ENCODE measurements at places on chromosomes 6 and 20. TPM values are rescaled to one million over a fixed set of nuclear protein-coding genes. Genes with fewer than 3 reads are reported as not detected.

The CCM2L gene
- 6.9 TPM for total RNA-seq

The TREM1 gene
- total RNA-seq: 30.6 TPM

DNA sequence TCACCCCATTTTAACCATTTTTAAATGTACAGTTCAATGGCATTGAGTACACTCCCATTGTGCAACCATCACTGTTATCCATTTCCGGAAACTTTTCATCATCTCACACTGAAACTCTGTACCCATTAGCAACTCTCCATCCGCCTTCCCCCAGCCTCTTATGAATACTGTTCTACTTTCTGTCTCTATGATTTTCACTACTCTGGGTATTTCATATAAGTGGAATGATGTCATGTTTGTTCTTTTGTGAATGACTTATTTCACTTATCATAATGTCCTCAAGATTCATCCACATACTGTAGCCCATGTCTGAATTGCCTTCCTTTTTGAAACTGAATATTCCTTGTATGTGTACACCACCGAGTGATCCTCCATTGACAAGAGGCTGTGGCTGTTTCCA, 92.9 kb upstream of the TOX2 start:
- no peaks in the 10 kb centered on the region for H3K27me3 ChIP-seq
- H3K27ac ChIP-seq: no peak overlapping the region
- no peak overlapping the region for H3K4me3 ChIP-seq
- no peak for DNase-seq

DNA sequence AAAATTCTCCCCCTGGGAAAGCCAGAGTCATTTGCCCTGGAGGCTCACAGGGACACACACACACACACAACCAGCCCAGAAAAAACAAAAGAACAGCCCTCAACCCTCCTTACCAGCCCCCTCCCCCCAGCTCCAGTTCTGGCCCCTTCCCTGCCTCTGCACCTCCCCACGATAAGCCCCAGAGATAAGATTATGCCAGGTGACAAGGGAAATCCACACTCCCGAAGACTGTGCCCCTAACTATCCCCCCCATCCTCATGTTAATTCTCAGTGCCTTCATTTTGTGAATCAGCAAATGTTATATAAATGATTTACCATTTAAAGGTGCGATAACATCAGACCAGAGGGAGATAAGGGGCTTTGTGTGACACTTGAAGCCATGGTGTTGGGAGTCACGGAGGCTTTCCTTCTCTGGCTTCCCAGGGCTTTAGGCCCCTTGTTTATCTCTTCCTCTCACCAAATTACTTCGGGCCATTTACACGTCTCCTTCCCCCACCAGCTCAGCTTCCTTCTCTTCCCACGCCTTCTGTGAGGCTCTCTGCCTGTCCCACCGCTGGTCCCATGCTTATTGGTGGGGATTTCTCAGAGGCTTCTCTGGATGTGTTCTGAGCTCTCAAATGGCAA, 12.5 kb upstream of the FOXC1 start:
- no peak overlapping the region for H3K4me3 ChIP-seq
- DNase-seq: no peak
- H3K27me3 ChIP-seq: peaks cover 8% of the 10 kb centered on the region
- H3K27ac ChIP-seq: no peak overlapping the region
- H3K4me1 ChIP-seq: no peaks in the 10 kb centered on the region

The NHSL1 gene
- 2.8 TPM for total RNA-seq

GRCh38 chr20:21615617-21616080, 89.8 kb upstream of the PAX1 start:
- no peaks in the 10 kb centered on the region for H3K4me1 ChIP-seq
- H3K36me3 ChIP-seq: no peaks in the 10 kb centered on the region
- H3K4me3 ChIP-seq: no peak overlapping the region
- no peak overlapping the region for H3K27ac ChIP-seq

GRCh38 chr6:149139782-149140136, 177.8 kb upstream of the TAB2 start:
- no peaks in the 10 kb centered on the region for H3K36me3 ChIP-seq
- no peak for DNase-seq
- no peak overlapping the region for H3K4me3 ChIP-seq
- no peaks in the 10 kb centered on the region for H3K27me3 ChIP-seq
- H3K27ac ChIP-seq: no peak overlapping the region
- no peaks in the 10 kb centered on the region for H3K4me1 ChIP-seq

DNA sequence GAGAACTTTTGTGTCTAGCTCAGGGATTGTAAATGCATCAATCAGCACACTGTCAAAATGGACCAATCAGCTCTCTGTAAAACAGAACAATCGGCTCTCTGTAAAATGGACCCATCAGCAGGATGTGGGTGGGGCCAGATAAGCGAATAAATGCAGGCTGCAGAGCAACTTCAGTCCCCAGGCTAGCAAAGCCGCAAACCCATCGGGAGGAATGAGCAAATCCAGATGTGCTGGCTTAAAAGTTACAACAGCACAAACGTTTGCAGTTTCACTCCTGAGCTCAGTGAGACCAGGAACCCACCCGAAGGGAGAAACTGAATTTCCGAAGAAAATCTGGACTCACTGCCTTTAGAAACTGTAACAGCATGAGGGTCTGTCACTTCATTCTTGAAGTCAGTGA, 21.9 kb upstream of the MBOAT1 start:
- no peaks in the 10 kb centered on the region for H3K36me3 ChIP-seq
- no peaks in the 10 kb centered on the region for H3K27me3 ChIP-seq
- DNase-seq: no peak
- no peak overlapping the region for H3K4me3 ChIP-seq
- no peak overlapping the region for H3K27ac ChIP-seq

The TPD52L1 gene
- total RNA-seq: 24.4 TPM

- H3K27me3 ChIP-seq: no peaks in the 10 kb centered on the region
- H3K4me1 ChIP-seq: peaks cover 5% of the 10 kb centered on the region
- no peak overlapping the region for H3K27ac ChIP-seq
- no peak for DNase-seq
These were observed 2.2 kb downstream of the RGS19 start for GRCh38 chr20:64077094-64077493.

DNA sequence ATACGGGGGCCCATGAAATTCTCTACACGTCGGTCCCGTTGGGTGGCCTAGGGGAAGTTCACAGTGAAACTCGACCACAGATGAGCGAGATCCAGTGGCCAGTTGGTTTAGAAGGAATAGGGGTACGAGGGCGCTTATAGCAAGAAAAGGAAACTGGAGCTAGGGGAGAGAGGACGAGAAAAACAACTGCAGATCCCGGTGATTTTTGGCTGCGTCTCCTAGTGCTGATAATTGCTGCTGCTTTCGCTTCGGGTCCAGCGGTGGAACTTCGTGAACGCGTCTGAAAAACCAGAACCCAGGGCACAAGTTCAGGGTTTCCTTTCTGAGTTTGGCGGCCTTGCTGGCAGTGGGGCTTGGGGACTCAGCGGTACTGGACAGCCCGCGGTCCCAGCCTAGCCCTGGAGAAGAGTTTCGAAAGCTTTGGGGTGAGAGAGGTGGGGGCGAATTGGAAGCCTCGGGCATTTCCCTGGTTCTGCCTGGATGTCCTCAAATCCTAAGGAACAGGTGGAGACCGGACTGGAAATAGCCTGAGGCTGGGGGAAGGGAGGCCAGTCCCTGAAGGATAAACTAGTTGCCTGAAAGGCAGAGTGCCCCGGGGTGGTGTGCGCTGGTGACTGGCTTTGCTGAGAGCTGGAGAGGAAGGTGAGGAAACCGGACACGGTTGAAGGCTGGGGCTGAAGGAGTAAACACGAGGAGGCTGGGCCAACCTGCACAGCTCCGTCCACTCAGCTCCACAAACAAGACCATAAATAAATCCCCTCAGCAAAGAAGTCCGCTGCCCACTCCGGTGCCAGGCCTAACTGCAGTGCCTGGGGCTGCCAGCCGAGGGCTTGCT, 793 bp downstream of the GMPR start:
- peak overlapping the region; percentile 91 for H3K4me3 ChIP-seq
- no peaks in the 10 kb centered on the region for H3K36me3 ChIP-seq
- H3K4me1 ChIP-seq: no peaks in the 10 kb centered on the region

The SPEF1 gene
- total RNA-seq: not detected

GRCh38 chr6:37632989-37633550, 64.6 kb downstream of the MDGA1 start:
- no peaks in the 10 kb centered on the region for H3K4me1 ChIP-seq
- no peak overlapping the region for H3K4me3 ChIP-seq
- H3K27ac ChIP-seq: no peak overlapping the region
- no peak for DNase-seq
- no peaks in the 10 kb centered on the region for H3K36me3 ChIP-seq

DNA sequence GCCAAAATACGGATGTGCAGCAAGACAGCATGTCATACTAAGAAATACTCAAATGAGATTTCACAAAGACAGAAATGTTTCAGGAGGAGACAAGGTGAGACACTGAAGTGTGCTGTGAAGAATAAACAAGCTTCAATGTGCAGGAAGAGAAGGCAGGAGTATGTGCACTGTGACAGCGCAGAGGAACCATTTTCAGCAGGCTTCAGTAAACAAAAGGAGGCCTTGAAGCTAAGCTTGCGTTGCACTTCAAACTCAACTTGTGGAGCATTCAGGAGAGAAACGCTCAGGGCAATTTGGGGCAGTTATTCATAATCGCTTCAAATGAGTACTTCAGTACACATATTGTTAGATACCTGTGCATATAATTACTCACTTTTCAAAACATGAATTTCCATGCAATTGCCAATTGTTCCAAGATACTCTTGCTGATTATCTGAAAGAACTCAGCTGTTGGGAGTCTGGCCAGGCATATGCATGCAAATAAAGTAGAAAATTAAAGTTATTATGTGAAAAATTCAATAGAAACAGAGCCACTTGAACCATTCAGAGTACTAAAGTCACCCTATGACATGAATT, 234.2 kb upstream of the OPRM1 start:
- no peaks in the 10 kb centered on the region for H3K27me3 ChIP-seq
- DNase-seq: no peak
- H3K4me1 ChIP-seq: no peaks in the 10 kb centered on the region
- no peak overlapping the region for H3K27ac ChIP-seq
- no peak overlapping the region for H3K4me3 ChIP-seq

DNA sequence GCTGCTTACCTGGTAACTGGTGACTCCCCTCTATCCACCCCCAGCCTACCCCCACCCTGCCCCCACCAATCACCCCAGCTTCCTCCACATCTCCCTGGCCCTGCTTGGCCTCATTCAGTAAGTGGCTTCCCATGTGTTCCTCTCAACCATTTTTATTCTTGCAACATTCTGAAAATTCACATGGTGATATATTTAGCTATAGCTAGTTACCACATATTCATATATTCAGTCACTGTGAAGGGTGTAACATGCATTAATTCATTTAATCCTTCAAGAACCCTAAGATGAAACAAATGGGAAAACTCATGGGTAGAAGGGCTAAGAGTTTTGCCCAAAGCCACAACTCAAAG, 95.4 kb upstream of the CEP85L start:
- no peak overlapping the region for H3K27ac ChIP-seq
- no peak overlapping the region for H3K4me3 ChIP-seq
- no peaks in the 10 kb centered on the region for H3K4me1 ChIP-seq
- H3K36me3 ChIP-seq: no peaks in the 10 kb centered on the region
- DNase-seq: no peak

DNA sequence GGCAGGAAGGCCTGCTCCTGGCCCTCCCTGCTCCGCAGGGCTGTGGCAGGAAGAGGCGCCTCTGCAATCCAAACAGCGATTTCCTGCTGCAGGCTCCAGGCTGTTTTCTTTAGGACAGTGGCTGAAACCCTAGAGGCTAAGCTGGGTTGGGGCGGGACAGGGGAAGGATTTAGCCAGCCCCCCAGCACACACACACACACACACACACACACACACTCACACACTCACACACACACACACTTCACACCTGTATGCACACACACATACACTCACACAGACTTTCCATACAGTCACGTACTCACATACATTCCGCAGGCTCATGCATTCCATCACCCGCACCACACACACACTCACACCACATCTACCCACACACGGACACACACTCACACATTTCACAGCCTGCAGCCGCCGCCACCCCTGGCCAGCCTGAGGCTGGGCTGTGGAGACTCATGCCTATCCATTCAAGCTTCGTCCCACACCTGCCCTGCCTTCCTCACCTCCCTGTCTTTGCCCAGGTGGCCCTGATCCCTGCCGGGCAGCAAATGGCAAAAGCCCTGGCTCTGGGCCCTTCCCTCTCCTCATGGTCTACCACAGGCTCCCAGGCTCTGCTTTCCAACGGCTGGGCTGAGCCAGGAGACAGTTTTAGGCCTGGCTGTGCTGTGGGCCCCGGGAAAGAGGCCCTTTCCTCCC, 17.9 kb downstream of the MDFI start:
- H3K4me1 ChIP-seq: no peaks in the 10 kb centered on the region
- H3K27me3 ChIP-seq: no peaks in the 10 kb centered on the region
- no peak overlapping the region for H3K27ac ChIP-seq
- H3K4me3 ChIP-seq: no peak overlapping the region

DNA sequence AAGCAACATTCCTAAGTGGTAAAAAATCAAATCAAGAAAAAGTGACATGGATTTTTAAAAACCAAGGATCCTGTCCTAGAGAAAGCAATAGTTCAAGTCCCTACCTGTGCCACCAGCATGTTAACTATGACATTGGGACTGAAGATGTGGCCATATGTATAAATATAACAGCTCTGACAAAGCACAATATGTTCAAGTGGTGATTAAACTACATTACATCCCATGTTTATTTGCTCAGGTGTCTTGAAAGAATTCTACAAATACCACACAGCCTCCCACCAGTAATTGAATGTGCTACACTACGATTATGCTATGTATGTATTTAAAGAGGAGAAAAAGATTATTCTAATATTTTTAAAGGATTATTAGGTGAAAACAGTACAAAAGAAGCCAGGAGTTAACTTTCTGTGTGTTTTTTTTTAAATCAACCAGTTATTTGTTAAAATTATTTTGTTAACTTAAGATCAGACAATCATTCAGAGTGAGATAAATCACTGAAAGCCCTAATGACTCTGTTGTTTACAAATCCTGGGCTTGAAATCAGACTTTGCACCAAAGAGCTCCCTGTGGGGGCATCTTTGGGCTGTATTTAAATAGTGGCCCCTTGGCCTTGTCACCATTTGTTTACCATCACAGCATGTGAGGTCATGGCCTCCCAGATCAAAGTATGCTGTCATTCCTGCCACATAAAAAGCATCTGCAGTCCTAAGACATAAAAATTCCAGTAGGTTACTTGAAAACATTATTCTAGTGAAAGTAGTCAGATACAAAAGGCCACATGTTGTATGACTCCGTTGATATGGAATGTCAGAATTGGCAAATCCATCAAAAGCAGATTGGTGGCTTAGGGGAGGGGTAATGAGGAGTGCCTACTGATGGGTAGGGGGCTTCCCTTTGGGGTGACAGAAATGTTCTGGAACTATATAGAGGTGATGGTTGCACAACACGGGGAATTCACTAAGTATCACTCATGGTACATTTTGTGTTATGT, 17.1 kb downstream of the TTLL2 start:
- no peaks in the 10 kb centered on the region for H3K27me3 ChIP-seq
- H3K4me3 ChIP-seq: no peak overlapping the region
- H3K36me3 ChIP-seq: no peaks in the 10 kb centered on the region
- H3K4me1 ChIP-seq: no peaks in the 10 kb centered on the region

GRCh38 chr6:133923938-133924593, 29.0 kb upstream of the TBPL1 start:
- peak; percentile 76 for DNase-seq
- H3K4me3 ChIP-seq: no peak overlapping the region
- H3K27me3 ChIP-seq: no peaks in the 10 kb centered on the region
- no peak overlapping the region for H3K27ac ChIP-seq
- H3K36me3 ChIP-seq: no peaks in the 10 kb centered on the region

GRCh38 chr6:111154981-111155380, 67.7 kb downstream of the SLC16A10 start:
- no peak overlapping the region for H3K27ac ChIP-seq
- H3K4me1 ChIP-seq: no peaks in the 10 kb centered on the region

- no peak for DNase-seq
- H3K4me3 ChIP-seq: no peak overlapping the region
- no peak overlapping the region for H3K27ac ChIP-seq
- no peaks in the 10 kb centered on the region for H3K36me3 ChIP-seq
These were observed 12.3 kb upstream of the CST7 start for GRCh38 chr20:24936526-24937407.

The OR2B6 gene
- not detected for total RNA-seq
